ENCODE measurements at places on chromosomes 2 and 18.

GRCh38 chr2:53347269-53347668 is 420.3 kb upstream of the CHAC2 start:
- DNase-seq, result no peak

GRCh38 chr2:211599146-211599545 is 939.5 kb downstream of the ERBB4 start:
- no peak for DNase-seq

DNA sequence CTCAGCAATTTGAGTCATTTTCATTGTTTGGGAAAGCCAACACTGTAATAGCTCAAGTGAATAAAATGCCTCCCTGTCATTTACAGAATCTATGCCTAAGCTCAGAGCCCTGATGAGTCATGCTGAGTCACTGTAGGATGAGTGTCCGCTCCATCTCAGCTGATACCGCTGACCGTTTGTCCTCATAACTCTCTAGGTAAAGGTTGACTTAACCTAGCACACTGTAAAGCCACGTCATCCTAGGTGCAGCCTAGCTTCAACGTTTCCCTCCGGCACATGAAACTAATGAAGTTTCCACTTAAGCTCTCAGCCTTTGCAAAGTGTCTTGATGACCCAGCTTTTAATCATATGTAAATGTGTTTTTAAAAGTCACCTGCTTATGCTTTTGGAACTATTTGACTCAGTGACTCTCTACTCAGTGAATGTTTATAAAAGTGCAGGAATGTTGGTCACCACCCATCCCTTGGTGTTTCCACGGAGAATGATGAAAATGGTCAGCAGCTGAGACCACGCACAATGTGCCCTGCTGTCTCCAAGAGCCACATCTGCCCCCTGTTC is 154.0 kb downstream of the PMAIP1 start:
- DNase-seq, result no peak

DNA sequence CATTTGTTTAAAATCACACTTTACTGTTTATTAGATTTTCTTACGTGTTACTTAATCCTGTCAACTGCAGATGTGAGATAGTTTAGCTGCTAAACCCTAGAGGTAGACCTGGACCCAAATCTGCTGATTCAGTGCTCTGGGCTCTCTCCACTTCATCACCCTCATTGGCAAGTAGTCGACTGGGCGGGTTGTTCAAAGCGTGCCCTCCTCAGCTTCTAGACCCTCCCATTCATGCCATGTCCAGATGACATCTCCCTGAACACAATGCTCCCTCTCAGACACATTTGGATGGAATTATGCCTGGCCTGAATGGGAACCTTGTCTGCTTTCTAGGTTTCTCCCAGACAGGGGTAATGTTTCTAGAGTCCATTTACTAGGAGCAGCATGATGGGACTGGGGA is 43.7 kb downstream of the RPIA start:
- DNase-seq, result no peak

GRCh38 chr2:129393816-129394215 is 585.6 kb upstream of the RAB6C start:
- no peak for DNase-seq

DNA sequence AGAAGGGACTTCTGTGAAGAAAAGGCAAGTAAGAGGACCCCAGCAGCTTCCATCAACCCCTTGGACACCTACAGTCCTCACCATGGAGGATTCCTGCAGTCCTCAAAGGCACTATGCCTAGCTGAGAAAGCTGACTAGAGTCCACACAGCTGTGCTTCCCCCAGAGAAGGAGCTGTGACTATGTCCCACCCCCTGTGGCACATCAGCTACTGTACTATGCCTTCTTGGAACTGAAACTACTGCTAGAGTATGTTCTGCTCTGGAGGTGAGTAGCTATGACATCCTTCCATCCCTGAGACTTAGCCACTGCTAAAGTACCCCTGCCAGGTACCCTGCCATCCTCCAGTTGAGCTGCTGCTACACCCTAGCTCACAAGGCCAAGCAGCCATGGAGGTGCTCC is 690.2 kb upstream of the CHAC2 start:
- DNase-seq, result no peak

- DNase-seq, result no peak
These were observed 67.4 kb downstream of the KCTD18 start for GRCh38 chr2:200442471-200442870.

DNA sequence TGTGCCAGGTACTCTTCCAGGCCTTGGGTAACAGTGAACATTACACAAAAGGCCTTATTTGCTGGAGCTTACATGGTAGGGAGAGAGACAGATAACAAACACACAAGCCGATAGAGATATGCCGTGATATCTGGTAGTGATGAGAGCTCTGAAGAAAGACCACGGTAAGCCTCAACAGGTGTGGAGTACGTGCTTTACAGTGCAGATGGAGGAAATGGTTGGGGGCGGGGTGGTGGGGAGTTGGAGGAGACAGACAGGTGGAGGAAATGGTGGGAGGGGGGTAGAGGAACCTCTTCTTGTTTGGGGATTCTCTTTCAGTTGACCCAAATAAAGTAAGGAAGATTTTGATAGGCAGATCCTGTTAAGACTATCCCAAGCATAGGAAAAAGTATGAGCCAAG is 141.1 kb upstream of the ALPP start:
- no peak for DNase-seq

- DNase-seq, result no peak
These were observed 181.6 kb downstream of the XIRP2 start for GRCh38 chr2:167069855-167070254.

GRCh38 chr2:156958374-156958773 is 299.1 kb upstream of the GALNT5 start:
- DNase-seq, result no peak

DNA sequence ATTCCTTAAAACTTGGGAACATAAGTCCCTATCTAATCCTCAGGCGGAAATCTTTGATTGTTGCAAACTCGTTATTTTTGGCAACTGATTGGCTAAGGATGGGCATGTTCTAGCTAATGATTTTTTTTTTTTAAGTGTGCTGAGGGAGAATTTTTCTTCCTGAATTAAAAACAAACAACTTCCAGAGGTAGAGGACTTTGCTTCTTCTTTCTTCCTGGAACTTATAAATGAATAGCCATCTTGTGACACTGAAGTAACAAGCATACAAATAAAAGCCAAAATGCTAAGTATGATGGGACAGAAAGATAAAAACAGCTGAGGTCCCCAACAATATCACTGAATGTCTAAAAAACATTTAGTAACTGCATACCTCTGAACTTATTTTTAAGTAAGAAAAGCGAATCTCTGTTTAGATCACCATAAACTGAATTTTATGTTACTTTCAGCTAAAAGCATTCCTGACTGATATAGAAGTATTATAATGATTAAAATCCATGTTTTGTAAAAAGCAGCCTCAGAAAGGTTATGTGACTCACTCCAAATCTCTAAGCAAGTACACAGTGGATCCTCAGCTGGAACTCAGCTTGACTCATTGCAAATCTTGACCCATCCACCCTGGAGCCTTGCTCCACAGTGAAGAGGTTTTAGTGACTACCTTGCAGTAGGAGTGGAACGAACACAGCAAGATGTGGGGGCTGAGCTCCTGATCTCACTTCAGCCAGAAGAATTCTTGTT is 344.4 kb downstream of the CLIP4 start:
- no peak for DNase-seq

- no peak for DNase-seq
These were observed 2.1 kb downstream of the CERS6 start for GRCh38 chr2:168458139-168458538.

DNA sequence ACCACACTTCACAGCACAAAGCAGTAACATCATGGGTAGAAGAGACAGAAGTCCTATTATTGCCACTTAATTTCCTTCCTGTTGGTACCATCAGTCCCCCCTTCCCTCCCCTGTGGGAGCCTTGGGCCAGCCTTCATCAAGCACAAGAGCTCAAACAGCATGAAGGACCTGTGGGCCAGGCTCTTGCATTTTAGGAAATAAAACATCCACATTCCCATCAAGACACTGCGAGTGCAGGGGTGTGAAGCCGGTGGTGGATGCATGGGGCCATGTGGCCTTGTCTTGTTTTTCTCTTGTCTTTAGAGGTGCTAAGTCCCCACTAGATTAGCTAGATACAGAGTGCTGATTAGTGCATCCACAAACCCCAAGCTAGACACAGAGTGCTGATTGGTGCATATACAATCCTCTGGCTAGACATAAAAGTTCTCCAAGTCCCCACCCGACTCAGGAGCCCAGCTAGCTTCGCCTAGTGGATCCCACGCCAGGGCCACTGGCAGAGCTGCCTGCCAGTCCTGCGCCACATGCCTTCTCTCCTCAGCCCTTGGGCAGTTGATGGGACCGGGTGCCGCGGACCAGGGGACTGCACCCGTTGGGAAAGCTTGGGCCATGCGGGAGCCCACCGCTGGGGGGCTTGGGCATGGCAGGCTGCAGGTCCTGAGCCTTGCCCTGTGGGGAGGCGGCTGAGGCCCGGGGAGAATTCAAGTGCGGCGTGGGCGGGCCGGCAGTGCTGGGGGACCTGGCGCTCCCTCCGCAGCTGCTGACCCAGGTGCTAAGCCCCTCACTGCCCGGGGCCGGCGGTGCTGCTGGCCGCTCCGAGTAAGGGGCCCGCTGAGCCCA is 14.7 kb upstream of the PXDN start:
- no peak for DNase-seq

GRCh38 chr18:26434887-26435286 is 113.5 kb downstream of the KCTD1 start:
- no peak for DNase-seq

- DNase-seq, result no peak
These were observed 654.3 kb downstream of the SLC4A3 start for GRCh38 chr2:220281771-220282170.

All from activated CD4-positive, alpha-beta T cell treated with anti-CD3 and anti-CD28 coated beads, Interleukin-2, amount 50 U/mL, for 1 hour (primary cell).